ENCODE measurements at places on chromosomes 2 and 18.
A peak's percentile ranks its signal among the peaks of the same experiment; 100 is the strongest.

DNA sequence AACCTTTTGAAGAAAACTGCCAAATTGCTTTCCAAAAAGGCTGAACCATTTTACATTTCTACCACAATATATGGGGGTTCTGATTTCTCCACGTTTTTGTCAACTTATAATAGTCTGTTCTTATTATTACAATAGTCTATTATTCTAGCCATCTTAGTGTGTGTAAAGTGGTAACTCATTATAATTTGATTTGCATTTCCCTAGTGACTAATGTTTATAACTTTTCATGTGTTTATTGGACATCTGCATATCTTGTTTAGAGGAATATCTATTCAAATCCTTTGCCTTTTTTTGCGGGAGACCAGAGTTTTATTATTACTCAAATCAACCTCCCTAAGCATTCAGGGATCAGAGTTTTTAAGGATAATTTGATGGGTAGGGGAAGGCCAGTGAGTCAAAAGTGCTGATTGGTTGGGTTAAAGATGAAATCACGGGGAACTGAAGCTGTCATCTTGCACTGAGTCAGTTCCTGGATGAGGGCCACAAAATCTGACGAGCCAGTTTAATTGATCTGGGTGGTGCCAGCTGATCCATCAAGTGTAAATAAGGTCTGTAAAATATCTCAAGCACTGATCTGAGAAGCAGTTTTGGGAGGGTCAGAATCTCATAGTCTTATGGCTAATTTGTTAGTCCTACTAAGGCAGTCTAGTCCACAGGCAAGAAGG lies 303.4 kb upstream of the NCKAP5 start:
- peak; percentile 25 for DNase-seq

GRCh38 chr2:135664623-135665068 lies 77.0 kb upstream of the UBXN4 start:
- DNase-seq: peak; percentile 60

DNA sequence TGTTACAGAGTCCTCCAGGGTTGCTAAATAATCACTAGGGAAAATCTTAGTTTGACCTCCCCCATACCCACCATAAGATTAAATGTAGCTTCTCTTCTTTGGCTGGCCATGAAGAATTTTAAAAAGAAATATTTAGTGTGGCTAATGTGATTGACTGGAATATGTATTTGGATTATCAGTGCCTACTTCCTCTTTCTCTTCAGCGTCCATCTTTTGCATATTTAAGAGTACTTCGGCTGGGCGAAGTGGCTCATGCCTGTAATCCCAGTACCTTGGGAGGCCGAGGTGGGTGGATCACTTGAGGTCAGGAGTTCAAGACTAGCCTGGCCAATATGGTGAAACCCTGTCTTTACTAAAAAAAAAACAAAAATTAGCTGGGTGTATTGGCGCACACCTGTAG lies 28.8 kb downstream of the ADAM23 start:
- DNase-seq: no peak

GRCh38 chr2:107276034-107276433 lies 390.1 kb upstream of the ST6GAL2 start:
- no peak for DNase-seq
